ENCODE measurements at places on chromosomes 11 and 22. TPM values are rescaled to one million over a fixed set of nuclear protein-coding genes. Genes with fewer than 3 reads are reported as not detected.

The PATL1 gene
- 24.7 TPM for total RNA-seq

The GRM5 gene
- total RNA-seq, result 0.05 TPM

The ZNF215 gene
- 0.25 TPM for total RNA-seq

- H3K27ac ChIP-seq, result no peak overlapping the region
- H3K4me3 ChIP-seq, result no peak overlapping the region
- H3K36me3 ChIP-seq, result no peaks in the 10 kb centered on the region
- H3K27me3 ChIP-seq, result no peaks in the 10 kb centered on the region
- peaks cover 5% of the 10 kb centered on the region for H3K4me1 ChIP-seq
- DNase-seq, result no peak
Observed at GRCh38 chr11:34910817-34911216, 5.4 kb downstream of the APIP start.

The LMO1 gene
- total RNA-seq, result 0.61 TPM

DNA sequence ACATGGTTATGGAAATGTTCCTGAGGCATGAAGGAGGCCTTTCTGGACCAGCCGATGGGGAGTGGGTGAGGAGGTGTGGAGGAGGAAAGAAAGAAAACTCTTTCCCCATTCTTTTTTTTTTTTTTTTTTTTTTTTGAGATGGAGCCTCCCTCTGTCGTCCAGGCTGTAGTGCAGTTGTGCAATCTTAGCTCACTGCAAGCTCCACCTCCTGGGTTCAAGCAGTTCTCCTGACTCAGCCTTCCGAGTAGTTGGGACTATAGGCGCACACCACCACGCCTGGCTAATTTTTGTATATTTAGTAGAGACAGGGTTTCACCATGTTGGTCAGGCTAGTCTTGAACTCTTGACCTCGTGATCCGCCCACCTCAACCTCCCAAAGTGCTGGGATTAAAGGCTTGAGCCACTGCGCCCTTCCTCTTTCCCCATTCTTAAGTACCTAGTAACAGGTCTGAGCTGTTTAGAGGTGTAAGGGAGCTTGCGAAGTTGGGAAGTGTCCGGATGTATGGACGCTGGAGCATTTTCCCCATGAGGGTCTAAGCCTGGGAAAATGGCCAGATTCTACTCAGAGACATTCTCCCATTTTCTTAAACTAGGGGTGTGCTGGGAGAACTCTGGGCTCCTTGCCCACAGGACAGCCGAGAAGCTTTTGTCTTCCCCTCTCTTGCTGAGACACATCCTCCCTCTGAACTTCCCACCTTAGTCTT lies 135.8 kb downstream of the TEAD1 start:
- H3K27ac ChIP-seq, result no peak overlapping the region
- H3K4me3 ChIP-seq, result no peak overlapping the region
- no peaks in the 10 kb centered on the region for H3K36me3 ChIP-seq
- peaks cover 26% of the 10 kb centered on the region for H3K4me1 ChIP-seq
- H3K27me3 ChIP-seq, result no peaks in the 10 kb centered on the region

The SAMM50 gene
- 74.4 TPM for total RNA-seq

The DEPDC7 gene
- total RNA-seq, result not detected

The TMPRSS6 gene
- total RNA-seq, result not detected

DNA sequence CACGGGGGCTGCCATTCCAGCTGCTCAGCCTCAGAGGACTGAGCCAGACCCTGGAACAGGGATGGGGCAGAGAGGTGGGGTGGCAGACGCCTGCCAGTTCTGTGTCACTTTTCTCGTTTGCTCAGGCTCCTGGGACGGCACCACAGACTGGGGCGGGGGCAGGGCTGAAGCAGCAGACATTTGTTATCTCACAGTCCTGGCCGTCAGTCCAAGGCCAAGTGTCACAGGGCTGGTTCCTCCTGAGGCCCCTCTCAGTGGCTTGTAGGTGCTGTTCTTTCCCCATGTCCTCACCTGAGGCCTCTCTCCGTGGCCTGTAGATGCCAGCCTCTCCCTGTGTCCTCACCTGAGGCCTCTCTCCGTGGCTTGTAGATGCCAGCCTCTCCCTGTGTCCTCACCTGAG lies 24.7 kb downstream of the TPCN2 start:
- H3K27ac ChIP-seq, result no peak overlapping the region
- no peak for DNase-seq
- H3K27me3 ChIP-seq, result no peaks in the 10 kb centered on the region
- H3K4me3 ChIP-seq, result no peak overlapping the region
- peaks cover 12% of the 10 kb centered on the region for H3K4me1 ChIP-seq

The SYTL2 gene
- 16.1 TPM for total RNA-seq

- H3K4me3 ChIP-seq, result no peak overlapping the region
- no peak overlapping the region for H3K27ac ChIP-seq
- no peaks in the 10 kb centered on the region for H3K4me1 ChIP-seq
- H3K36me3 ChIP-seq, result no peaks in the 10 kb centered on the region
- H3K27me3 ChIP-seq, result no peaks in the 10 kb centered on the region
- no peak for DNase-seq
Observed at GRCh38 chr11:79648766-79649520, 208.1 kb upstream of the TENM4 start.

The TRPC6 gene
- 0.85 TPM for total RNA-seq

The CKAP5 gene
- total RNA-seq, result 89.0 TPM

The MFNG gene
- total RNA-seq, result 13.1 TPM

The SLC5A12 gene
- total RNA-seq, result not detected

DNA sequence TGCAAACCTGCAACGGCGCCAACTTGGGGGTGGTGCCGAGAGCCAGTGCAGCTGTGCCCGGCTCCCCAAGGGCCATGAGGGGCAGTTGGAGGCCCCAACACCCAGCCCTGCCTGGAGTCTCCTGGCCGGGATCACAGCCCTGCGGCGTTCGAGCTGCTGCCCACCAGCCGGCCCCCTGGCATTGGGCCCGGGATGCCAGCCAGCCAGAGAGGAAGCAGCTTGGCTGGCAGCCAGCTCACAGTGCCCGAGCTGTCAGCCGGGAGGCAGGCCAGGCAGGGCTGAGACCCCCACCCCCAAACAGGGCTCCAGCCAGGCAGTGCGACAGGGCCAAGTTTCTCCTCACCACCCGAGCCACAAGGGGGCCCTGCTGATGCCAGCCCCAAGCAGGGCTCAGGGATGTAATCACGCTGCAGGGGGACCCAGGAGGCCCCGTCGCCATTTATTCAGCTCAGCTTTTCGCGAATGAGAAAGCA lies 26.0 kb upstream of the TCF20 start:
- no peak overlapping the region for H3K4me3 ChIP-seq
- no peaks in the 10 kb centered on the region for H3K36me3 ChIP-seq
- peak; percentile 38 for DNase-seq

GRCh38 chr22:38601221-38601764 lies 31.3 kb upstream of the DMC1 start:
- H3K4me3 ChIP-seq, result no peak overlapping the region
- H3K27me3 ChIP-seq, result no peaks in the 10 kb centered on the region
- DNase-seq, result no peak
- H3K4me1 ChIP-seq, result no peaks in the 10 kb centered on the region
- H3K36me3 ChIP-seq, result no peaks in the 10 kb centered on the region
- H3K27ac ChIP-seq, result no peak overlapping the region

The FOLH1 gene
- not detected for total RNA-seq

GRCh38 chr11:15807827-15808226 lies 548.5 kb downstream of the SOX6 start:
- no peak overlapping the region for H3K4me3 ChIP-seq
- no peak for DNase-seq
- H3K36me3 ChIP-seq, result no peaks in the 10 kb centered on the region
- no peaks in the 10 kb centered on the region for H3K4me1 ChIP-seq

The CECR2 gene
- total RNA-seq, result 6.0 TPM

DNA sequence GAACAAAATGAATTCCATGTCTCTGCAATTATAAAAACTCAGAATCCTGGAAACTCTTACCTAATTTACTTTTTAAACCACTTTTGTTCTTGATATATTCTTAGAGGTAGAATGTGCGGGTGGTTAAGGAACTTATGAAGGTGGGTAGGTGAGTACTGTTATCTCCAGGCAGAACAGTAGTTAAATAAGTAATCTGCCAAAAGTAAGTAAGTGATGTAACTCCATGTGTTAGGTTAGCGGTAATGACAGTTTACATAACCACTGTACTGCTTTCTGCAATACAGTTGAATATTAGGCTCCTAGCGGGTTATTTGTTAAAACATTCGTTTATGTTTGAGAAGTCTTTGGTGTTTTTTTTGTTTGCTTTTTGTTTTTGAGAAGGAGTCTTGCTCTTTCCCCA lies 7.1 kb downstream of the LARGE1 start:
- no peak for DNase-seq
- no peak overlapping the region for H3K4me3 ChIP-seq
- H3K4me1 ChIP-seq, result peaks cover 29% of the 10 kb centered on the region

The TIMM10 gene
- total RNA-seq, result 47.2 TPM

DNA sequence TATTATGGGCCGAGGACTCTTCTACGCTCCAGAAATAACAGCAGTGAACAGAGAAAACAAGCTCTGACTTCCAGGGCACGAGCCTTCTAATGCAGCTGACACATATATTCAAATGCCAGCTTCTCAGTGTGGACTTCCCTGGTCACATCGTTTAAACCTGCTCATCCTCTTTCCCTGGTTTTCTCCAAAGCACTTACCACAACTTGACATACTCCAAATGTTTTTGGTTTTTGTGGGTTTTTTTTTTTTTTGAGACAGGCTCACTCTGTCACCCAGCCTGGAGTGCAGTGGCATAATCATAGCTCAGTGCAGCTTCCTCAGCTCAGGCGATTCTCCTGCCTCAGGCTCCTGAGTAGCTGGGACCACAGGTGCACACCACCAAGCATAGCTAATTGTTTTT lies 105.5 kb downstream of the MICAL3 start:
- peaks cover 17% of the 10 kb centered on the region for H3K4me1 ChIP-seq
- no peaks in the 10 kb centered on the region for H3K36me3 ChIP-seq
- no peak for DNase-seq
- H3K4me3 ChIP-seq, result no peak overlapping the region
- no peaks in the 10 kb centered on the region for H3K27me3 ChIP-seq

The PAAF1 gene
- 10.1 TPM for total RNA-seq

GRCh38 chr22:50298937-50299784 lies 8.3 kb downstream of the PLXNB2 start:
- no peaks in the 10 kb centered on the region for H3K36me3 ChIP-seq
- peaks cover 82% of the 10 kb centered on the region for H3K4me1 ChIP-seq
- H3K27ac ChIP-seq, result peak overlapping the region; percentile 70

The SLC22A12 gene
- total RNA-seq, result not detected

- H3K27ac ChIP-seq, result no peak overlapping the region
- DNase-seq, result no peak
- H3K36me3 ChIP-seq, result peaks cover 18% of the 10 kb centered on the region
- no peaks in the 10 kb centered on the region for H3K27me3 ChIP-seq
- H3K4me3 ChIP-seq, result no peak overlapping the region
Observed at GRCh38 chr11:126336671-126337101, 18.8 kb upstream of the ST3GAL4 start.

DNA sequence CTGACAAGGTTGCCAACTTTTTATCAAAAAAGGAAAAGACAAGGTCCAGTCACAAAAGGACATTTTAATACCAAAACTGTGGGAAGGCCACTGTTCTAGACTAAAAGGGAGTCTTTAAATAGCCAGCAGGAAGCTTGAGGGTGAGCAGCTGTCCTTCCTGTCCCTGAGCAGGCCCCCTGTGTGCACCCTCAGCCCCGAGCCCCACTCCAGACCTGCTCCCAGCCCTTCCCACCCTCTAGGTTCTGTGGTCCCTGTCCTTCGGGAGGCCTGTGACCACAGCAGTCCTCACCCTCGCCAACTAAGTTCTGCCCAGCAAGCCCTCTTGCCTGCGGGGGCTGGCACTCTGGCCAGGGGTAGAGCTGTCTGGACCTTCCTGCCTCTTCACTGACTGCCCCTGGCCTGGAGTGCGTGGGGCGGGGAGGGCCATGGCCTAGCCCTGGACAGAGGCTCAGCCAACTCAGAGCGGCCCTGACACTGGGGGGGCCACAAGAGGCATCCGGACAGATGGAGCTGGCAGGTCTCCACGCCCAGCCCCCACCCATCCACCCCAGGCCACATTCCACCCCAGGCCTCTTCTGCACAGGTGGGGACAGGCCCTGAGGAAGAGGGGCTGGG lies 1.6 kb upstream of the PLXNB2 start:
- H3K27ac ChIP-seq, result peak overlapping the region; percentile 91
- no peak for DNase-seq
- no peaks in the 10 kb centered on the region for H3K36me3 ChIP-seq
- no peak overlapping the region for H3K4me3 ChIP-seq

GRCh38 chr11:7533199-7534041 lies 19.6 kb downstream of the PPFIBP2 start:
- no peak overlapping the region for H3K4me3 ChIP-seq
- no peaks in the 10 kb centered on the region for H3K36me3 ChIP-seq
- no peaks in the 10 kb centered on the region for H3K27me3 ChIP-seq

The KCNJ11 gene
- 12.3 TPM for total RNA-seq

- H3K36me3 ChIP-seq, result no peaks in the 10 kb centered on the region
- DNase-seq, result no peak
- no peak overlapping the region for H3K4me3 ChIP-seq
- no peaks in the 10 kb centered on the region for H3K27me3 ChIP-seq
- H3K27ac ChIP-seq, result no peak overlapping the region
- no peaks in the 10 kb centered on the region for H3K4me1 ChIP-seq
Observed at GRCh38 chr11:73931039-73931645, 19.7 kb upstream of the DNAJB13 start.

The ELFN2 gene
- not detected for total RNA-seq

- H3K36me3 ChIP-seq, result no peaks in the 10 kb centered on the region
- peaks cover 14% of the 10 kb centered on the region for H3K4me1 ChIP-seq
- no peak overlapping the region for H3K27ac ChIP-seq
- no peak for DNase-seq
- H3K4me3 ChIP-seq, result no peak overlapping the region
Observed at GRCh38 chr11:104093426-104094280, 57.2 kb downstream of the DDI1 start.

The OR8G1 gene
- total RNA-seq, result not detected

DNA sequence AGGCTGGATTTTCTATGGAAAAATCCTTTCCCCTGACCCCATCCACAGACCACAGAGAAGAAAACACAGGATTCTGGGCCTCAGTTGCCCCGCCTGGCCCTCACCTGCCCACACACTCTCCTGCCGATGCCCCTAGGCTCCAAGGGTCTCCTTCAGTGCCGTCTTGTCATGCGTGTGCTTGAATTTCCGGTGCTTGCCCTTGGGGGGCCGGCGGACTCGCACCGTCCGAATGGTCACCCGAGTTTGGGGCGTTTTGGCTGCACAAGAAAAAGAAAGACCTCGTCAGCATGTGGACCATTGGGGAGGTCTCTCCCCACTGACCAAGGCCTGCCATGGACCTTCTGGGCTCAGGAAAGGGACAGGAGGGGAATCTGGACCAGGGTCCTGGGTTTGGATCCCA lies 19.2 kb downstream of the PDGFB start:
- H3K4me1 ChIP-seq, result peaks cover 21% of the 10 kb centered on the region
- H3K4me3 ChIP-seq, result no peak overlapping the region

DNA sequence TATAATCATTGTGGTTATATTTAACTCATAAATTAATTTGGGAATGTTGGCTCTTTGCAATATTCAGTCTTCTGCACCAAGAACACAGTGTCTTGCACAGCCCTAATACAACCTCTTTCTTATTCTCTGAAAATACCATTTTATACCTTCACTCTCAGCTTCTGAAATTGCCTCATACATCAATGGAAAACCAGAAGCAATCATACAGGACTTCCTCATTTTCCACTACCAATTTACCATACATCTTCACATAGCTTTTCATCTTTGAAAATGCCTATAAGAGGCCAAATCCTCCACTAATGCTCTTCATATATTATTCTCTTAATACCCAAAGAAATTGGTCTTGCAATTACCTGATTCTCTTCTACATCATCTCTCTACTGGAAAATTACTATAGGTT lies 4.3 kb upstream of the OR2AG1 start:
- no peak overlapping the region for H3K27ac ChIP-seq
- no peaks in the 10 kb centered on the region for H3K36me3 ChIP-seq
- no peak for DNase-seq
- no peaks in the 10 kb centered on the region for H3K4me1 ChIP-seq

The OR2AG2 gene
- not detected for total RNA-seq
